ENCODE measurements at places on chromosomes 13 and 19. TPM values are rescaled to one million over a fixed set of nuclear protein-coding genes. Genes with fewer than 3 reads are reported as not detected.

DNA sequence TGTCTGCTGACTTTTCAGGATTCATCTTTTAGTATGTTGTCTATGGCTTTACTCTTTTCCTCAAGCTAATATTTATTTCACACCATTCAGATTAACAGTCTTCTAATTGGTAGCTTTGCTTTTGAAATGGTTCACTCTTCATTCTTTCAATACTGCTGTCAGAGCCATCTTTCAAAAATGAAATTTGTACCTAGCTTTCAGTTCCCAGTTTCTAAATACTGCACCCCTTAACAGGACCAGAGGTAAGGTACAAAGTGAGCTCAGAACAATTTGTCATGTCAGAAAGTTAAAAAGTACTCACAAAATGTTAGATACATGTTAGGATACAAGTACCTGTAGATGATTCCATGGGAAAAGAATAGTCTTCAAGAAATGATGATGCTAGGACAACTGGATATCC, 83.0 kb downstream of the FNDC3A start:
- H3K27me3 ChIP-seq, result no peaks in the 10 kb centered on the region
- no peak overlapping the region for H3K27ac ChIP-seq
- DNase-seq, result no peak
- peaks cover 12% of the 10 kb centered on the region for H3K4me1 ChIP-seq
- H3K36me3 ChIP-seq, result peaks cover 5% of the 10 kb centered on the region

GRCh38 chr19:31983647-31984046, 361.8 kb upstream of the ZNF507 start:
- H3K4me3 ChIP-seq, result no peak overlapping the region
- H3K27ac ChIP-seq, result no peak overlapping the region
- no peaks in the 10 kb centered on the region for H3K4me1 ChIP-seq

DNA sequence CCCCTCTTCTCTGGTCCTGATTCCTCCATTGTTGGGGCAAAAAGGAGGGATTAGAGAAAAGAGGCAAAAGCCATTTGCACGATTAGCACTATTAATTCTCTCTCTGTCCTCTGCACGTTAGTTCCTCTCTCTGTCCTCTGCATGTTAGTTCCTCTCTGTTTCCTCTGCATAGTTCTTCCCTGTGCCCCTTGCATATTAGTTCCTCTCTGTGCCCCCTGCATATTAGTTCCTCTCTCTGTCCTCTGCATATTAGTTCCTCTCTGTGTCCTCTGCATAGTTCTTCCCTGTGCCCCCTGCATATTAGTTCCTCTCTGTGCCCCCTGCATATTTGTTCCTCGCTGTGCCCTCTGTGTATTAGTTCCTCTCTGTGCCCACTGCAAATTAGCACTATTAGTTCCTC, 847.2 kb upstream of the GPC6 start:
- H3K4me3 ChIP-seq, result no peak overlapping the region
- no peak for DNase-seq
- no peak overlapping the region for H3K27ac ChIP-seq
- no peaks in the 10 kb centered on the region for H3K36me3 ChIP-seq
- no peaks in the 10 kb centered on the region for H3K27me3 ChIP-seq

ATP4A gene
- not detected for total RNA-seq

TCF3 gene
- total RNA-seq, result 47.4 TPM

- H3K27me3 ChIP-seq, result peaks cover 91% of the 10 kb centered on the region
- no peak for DNase-seq
- no peak overlapping the region for H3K4me3 ChIP-seq
- H3K36me3 ChIP-seq, result peaks cover 4% of the 10 kb centered on the region
- no peak overlapping the region for H3K27ac ChIP-seq
- peaks cover 3% of the 10 kb centered on the region for H3K4me1 ChIP-seq
Measured at GRCh38 chr13:110400786-110401533, 93.9 kb downstream of the COL4A2 start.

DNA sequence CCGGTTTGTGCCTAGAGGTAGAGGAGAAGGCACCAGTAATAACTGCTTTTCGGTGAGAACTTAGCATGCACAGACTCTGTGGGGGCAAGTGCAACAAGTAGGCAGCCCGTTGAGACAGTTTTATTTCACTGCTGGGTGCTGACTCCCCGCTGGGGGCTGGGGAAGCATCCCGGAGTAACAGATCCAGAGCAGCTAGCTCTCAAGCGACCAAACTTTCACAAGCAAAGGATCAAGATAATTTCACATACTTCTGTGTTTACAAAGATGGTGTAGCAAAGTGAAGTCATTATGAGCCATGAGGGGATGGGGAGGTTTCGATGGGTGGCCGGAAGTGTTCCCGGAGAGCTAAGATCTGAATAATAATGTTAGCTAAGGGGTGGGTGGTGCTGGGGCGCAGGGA, 2.8 kb downstream of the NACC1 start:
- H3K4me1 ChIP-seq, result peaks cover 40% of the 10 kb centered on the region
- no peaks in the 10 kb centered on the region for H3K27me3 ChIP-seq
- no peaks in the 10 kb centered on the region for H3K36me3 ChIP-seq
- H3K4me3 ChIP-seq, result no peak overlapping the region
- no peak for DNase-seq
- peak overlapping the region; percentile 67 for H3K27ac ChIP-seq

GRCh38 chr19:34711890-34712289, 22.2 kb upstream of the ZNF181 start:
- no peak for DNase-seq
- H3K36me3 ChIP-seq, result peaks cover 4% of the 10 kb centered on the region
- peaks cover 37% of the 10 kb centered on the region for H3K27me3 ChIP-seq
- H3K4me3 ChIP-seq, result no peak overlapping the region

TMEM59L gene
- total RNA-seq, result not detected

Measured in T-helper 17 cell (primary cell).